ENCODE measurements at places on chromosomes 11 and 22.

DNA sequence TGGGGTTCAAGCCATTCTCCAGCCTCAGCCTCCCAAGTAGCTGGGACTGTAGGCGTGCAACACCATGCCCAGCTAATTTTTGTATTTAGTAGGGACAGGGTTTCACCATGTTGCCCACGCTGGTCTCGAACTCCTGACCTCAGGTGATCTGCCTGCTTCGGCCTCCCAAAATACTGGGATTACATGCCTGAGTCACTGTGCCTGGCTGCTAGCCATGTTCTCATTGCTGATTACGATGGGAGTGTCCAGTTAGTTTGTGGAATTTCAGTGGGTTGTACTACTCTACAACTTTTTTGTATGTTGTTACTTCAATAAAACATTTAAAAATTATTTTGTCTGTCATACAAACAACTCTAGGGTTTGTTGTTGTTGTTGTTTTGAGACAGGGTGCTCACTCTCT lies 4.8 kb upstream of the VPS11 start:
- no peak for DNase-seq

DNA sequence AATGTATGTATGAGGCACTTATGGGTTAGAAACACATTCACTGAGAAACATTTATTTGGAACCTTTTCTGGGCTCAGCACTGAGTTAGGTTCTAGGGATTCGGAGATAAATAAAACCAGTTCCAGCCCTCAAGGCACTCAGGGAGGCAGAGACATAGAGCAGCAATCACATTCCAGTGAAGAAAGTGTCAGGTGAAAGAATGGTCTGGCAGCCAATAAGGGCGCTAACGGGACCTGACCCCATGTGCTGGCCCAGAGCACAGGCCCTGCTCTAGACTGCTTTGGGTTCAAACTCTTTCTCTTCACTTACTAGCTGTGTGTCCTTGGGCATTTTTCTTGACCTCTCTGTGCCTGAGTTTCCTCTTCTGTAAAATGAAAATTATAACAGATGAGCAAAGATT lies 146.0 kb upstream of the SYT13 start:
- DNase-seq: no peak

- no peak for DNase-seq
Observed at GRCh38 chr22:36584666-36585065, 55.7 kb upstream of the EIF3D start.

DNA sequence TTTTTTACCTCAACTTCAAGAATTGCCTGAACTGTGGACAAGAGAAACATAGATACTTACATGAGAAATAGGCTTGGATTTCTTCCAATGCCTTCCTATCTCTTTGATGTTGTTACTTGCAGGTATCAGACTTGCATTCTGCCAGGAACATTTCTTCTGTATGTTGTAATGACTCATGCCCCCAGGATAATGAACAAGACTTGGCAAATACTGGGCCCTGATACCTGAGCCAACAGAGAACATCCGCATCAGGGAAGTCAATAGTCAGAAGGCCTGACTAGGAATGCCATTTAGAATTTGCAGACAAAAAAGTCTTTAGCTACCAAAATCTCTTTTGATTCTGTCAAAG lies 273.7 kb upstream of the KIRREL3 start:
- DNase-seq: no peak

DNA sequence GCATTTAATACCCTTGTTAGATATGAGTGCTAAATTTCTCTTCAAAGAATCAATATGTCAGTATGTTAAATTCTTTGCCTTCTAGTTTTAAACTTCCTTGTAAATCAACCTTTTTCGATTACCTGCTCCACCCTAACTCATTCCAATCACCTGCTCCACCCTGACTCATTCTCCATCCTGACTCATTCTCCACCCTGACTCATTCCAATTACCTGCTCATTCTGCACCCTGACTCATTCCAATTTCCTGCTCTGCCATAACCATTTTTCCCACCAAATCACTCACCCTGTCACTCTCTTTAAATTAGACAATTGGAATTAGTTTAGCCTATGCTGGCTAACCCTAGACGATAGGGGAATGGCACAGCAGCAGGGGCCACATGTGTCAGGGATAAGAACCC lies 519.5 kb upstream of the LRRC4C start:
- DNase-seq: no peak

- DNase-seq: no peak
Observed at GRCh38 chr22:47307326-47307725, 544.9 kb downstream of the TBC1D22A start.

- no peak for DNase-seq
Observed at GRCh38 chr11:85236211-85236610, 390.9 kb downstream of the DLG2 start.

DNA sequence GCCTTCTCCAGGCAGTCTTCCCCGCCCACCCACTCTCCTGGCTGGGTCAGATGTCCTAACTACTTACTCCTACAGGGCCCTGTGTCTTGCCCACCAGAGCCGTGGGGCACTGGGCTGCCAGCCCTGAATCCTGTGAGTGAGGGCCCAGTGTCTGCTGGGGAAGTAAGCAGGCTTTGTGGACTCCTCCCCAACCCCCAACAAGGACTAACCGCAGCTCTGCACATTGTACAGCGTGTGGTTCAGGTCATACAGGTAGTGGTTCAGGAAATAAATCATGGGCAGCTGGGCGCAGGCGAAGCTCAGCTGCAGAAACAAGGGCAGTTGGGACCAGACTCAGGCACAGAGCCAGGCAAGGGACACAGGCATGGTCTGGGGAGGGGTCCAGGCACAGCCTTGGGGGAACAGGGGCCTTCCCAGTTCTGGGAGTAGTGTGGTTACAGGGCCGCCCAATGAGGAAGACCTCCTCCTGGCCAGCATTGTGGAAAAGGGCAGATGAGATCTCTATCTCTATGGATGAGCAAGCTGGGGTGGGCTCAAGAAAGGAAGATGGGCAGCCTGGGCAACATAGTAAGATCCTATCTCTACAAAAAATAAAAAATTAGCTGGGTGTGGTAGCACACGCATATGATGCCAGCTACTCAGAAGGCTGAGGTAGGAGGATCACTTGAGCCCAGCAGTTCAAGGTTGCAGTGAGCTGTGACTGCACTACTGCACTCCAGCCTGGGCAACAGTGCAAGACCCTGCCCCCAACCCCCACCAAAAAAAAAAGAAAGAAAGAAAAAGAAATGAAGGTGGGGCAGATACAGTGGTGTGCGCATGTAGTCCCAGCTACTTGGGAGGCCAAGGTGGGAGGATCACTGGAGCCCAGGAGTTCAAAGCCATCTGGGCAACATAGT lies 5.5 kb downstream of the UNC93B1 start:
- no peak for DNase-seq

DNA sequence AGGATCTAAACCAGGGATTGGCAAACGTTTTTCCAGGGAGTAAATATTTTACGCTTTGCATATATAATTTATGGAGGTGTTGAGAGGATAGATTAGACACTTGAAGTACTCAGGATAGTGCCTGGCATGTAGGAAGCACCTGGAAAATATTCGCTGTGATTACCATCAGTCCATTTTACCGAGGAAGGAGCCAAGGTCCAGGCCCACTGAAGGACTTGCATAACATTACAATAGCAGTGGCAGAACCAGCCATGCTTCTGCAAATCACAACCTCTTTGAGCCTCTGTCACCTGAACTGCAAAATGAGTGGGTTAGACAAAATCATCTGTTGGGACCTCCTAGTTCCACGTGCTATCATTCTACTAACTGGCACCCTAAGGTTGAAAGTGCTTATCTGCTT lies 5.4 kb downstream of the FUT4 start:
- DNase-seq: no peak

DNA sequence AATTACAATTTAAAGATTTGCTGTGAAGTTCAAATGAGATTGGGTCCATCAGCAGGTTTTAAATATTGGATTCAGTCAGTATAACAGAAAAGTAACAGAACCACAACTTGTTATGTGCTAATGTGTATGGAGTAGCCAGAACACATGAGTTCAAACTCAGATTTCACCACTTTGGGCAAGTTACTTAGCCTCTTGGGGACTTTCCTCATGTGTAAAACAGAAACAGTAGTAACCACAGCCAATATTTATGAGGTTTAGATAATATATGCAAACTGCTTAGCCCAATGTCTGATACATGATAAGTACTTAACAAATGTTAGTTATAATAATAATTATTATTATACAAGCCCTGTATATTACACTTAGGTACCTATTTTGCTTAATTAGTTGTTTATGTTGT lies 21.8 kb upstream of the SLC5A12 start:
- no peak for DNase-seq

DNA sequence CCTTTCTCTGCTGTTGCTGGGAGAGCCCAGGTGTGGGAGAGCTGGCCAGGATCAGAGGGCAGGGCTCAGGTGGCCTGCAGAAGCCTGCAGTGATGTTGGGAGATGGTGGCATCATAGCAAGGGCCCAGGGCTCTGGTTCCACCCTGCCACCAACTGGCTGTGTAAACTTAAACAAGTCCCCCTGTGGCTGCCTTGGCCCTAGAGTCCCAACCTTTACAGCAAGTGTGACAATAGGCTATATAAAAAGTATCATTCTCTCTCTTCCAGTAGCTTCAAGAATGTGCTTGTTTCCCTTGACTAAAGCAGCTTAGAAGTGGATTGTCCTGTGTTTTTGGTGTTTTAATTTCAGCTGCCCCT lies 201.8 kb upstream of the E2F8 start:
- no peak for DNase-seq

DNA sequence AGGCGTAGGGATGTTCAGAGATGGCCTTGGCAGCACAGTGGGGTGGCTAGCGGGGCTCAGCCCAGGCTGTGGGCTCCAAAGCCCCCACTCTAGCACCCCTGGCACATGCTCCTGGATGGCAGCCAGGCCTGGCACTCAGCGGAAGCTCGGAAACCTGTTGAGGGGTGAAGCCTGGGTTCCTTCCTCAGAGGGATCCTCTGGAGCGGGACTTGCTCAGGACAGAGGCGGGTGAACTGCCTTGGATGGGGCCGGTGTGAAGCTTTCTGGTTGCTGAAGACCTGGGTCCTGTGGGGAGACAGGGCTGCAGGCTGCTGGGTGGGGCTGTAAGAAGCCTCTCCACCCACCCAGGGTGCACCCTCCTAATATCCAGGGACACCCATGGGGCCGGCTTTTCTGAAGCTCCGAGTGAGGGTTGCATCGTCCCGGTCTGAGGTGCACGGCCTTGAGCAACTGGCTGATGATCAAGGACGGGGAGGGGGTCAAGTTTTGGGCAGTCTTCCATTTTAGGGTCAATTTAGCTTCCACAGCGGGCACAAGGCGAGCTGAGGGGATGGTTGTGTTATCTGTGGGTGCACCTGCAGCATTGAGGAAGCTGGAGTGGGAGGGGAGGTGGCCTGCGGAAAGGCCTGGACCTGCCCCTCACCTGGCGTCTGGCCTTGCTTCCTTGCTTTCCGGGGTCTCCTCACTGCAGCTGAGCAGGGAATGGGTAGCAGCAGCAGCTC lies 5.2 kb downstream of the MRGPRE start:
- DNase-seq: no peak

DNA sequence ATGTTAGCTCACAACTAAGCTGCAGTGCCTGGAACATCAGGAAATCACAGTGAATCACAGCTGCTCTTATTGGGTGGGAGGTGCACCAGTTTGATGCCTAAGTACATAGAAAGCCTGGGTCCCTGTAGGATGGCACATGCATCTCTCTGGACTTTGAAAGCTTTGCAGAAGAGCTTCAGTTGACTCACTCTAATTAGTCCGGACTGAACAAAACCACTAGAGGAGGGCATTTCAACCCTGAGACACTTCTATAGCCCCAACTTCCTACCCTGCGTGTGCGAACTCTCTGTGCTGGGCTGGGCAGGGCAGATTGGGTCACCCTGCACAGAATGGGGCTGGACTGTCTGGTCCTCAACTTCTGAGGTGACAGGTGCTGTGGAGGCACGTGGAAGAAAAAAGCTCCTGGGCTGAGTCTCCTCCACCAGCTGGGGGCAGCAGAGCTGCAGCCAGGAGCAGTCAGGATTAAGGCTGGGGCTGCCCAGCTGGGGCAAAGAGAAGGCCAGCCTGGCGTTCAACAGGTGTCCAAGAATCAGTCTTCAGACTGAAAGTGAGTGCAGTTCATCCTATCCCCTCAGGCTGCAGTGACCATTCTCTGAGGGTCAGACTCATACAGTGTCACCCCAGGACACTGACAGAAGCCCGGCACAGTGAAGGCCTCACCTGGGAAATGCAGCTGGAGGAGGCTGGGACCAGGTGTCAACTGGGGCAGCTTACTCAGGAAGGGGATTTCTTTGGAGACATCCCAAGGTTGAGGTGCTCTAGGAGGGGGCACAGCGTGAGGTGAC lies 22.1 kb downstream of the GGTLC2 start:
- peak; percentile 63 for DNase-seq

DNA sequence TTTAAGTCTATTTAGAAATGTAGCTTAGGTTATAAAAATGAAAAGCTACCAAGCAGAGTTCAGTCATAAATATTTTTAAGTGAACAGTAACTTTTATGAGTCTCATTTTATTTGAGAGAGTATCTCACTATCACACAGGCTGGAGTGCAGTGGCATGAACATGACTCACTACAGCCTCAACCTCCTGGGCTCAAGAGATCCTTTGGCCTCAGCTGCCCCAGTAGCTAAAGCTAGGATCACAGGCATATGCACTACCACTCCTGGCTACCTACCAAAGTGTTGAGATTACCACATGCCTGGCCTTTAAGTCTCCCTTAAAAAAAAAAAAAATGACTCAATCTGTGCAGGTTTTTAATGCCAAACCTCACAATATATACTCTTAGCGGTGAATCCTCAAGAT lies 34.7 kb upstream of the CLNS1A start:
- DNase-seq: no peak

DNA sequence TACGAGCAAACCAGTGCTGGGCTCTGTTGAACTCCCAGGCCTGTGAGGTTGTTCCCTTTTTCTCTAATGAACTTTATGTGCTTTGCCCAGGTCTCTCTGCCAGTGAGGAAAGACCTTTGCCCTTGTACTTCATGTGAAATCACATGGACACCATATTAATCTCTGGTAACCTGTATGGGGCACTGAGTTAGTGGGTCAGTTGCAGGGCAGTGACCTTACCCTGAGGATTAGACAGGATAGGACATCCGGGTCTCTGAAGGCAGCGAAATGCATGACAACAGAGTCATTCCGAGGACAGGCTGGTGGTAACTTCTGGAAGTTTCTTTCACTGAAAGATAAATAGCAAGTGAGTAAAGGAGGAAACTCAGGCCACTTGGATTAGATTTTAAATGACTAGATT lies 93.7 kb downstream of the ZBTB16 start:
- no peak for DNase-seq

DNA sequence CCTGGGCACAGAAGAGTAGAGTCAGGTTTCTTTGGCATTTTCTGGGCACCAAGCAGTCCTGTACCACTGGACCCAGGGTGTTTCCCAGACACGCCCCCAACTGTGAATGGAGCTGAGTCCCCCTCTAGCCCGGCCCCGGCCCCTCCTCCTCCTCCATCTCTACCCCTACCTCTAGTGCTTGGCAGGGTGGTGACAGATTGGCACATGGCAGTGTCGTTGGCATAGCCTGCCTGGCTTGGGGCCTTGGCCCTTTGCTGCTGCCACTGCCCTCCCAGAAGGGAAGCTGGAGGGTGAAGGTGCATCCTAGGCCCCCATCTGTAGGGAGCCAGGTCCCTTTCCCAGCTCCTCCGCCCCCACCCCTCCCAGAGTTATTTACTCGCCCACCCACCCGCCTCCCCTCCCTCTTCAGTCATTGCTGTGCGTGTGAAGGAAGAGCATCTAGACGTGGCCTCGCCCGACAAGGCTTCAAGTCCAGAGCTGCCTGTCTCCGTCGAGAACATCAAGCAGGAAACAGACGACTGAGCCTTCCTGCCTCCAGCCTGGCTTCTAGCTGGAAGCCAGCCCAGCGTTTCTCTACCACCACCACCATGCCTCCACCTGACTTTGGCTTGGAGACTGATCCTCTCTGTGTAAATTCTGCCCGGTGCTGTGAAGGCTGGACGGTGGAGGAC lies 10.9 kb downstream of the CHADL start:
- no peak for DNase-seq

- no peak for DNase-seq
Observed at GRCh38 chr11:64208796-64209562, 2.5 kb downstream of the FERMT3 start.
